ENCODE measurements at places on chromosomes 7 and 10. TPM values are rescaled to one million over a fixed set of nuclear protein-coding genes. Genes with fewer than 3 reads are reported as not detected.

DNA sequence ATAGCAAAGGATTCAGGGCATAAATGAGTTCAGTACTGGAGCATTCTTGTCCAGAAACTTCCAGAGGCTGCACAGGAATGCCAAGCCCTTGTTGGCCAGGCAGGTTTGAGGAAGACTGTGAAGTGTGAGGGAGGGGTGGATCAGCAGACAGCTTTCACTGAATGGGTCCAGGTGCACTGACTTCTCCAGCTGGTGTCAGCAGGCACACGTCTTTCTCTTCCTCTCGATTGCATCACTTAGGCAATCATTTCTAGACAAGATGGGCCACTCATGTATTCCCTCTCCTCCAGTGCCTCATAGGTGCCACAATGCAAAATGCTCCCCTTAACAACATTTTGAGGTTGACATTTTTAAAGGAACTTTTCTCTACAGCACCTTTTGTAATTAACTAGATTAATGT, 15.6 kb upstream of the PLEKHS1 start:
- no peak overlapping the region for H3K27ac ChIP-seq
- no peaks in the 10 kb centered on the region for H3K4me1 ChIP-seq

DNA sequence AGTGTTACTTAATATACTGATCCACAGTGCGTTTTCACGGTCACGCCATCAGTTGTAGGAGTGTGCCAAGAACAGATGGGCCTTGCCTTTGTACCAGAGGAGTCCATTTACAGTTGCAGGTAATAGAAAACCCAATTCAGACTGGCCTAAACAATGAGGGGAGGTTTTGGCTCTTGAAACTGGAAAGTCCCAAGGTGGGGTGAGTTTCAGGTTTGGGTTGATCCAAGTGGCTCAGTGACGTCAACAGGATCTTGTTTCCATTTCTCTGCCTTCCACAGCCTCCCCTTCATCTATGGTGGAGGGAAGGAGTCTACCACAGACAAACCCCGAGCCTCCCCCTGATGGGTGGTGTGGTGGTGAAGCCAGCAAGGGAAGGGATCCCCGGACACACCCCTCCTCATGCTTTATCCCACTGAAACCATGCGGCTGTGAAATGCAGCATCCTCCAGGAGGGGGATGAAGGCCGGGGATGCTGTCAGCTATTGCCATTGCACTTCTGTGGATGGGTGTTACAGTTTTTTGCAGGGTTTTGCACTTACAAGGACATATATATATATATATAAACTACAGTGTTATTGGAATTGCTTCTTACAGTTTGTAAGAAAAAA, 14.8 kb upstream of the SH2D4B start:
- H3K27ac ChIP-seq, result no peak overlapping the region
- H3K4me1 ChIP-seq, result peaks cover 10% of the 10 kb centered on the region
- H3K27me3 ChIP-seq, result no peaks in the 10 kb centered on the region
- DNase-seq, result no peak

- DNase-seq, result no peak
- H3K27ac ChIP-seq, result no peak overlapping the region
- H3K27me3 ChIP-seq, result no peaks in the 10 kb centered on the region
- H3K4me1 ChIP-seq, result no peaks in the 10 kb centered on the region
These were observed 11.7 kb downstream of the SLC39A12 start for GRCh38 chr10:17963431-17963830.

The STK31 gene
- total RNA-seq, result 0.39 TPM

The FAM20C gene
- total RNA-seq, result 46.4 TPM

DNA sequence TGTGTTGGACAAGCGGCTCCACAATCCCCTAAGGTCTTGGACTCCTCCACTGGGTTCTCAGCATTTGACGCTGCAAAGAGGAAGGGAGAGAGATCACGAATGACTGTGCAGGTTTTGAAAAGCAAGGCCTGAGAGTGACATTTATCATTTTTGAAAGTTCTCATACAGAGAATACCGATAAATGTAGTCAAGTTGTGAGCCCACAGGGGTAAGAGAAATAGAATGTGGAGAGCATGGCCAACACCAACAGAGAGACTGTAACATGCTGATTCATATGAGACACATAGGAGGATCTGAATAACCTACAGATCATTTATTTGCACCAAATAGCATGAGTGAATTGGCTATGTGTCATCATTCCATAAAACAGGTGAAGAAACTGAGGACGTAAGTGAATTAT, 230.5 kb upstream of the MBL2 start:
- no peak for DNase-seq
- no peaks in the 10 kb centered on the region for H3K36me3 ChIP-seq
- no peaks in the 10 kb centered on the region for H3K4me1 ChIP-seq

DNA sequence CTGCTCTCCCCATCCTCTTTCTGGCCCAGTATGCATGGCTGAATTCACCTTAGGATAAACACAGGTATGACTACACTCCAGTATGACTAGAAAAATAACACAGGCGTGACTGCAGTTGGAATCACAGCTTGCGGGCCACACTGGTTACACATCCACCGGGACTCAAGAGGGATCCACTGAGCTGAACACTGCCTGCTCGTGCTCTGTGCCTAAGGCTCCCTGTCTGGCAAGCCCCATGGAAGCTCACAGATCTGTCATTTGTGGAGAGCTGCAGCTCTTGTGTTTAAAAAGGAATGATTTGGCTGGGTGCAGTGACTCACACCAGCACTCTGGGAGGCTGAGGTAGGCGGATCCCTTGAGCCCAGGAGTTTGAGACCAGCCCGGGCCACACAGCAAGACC, 26.8 kb downstream of the VOPP1 start:
- no peak overlapping the region for H3K4me3 ChIP-seq
- peaks cover 15% of the 10 kb centered on the region for H3K4me1 ChIP-seq
- H3K36me3 ChIP-seq, result no peaks in the 10 kb centered on the region

GRCh38 chr7:157689269-157690057, 352.7 kb downstream of the DNAJB6 start:
- no peak for DNase-seq
- no peaks in the 10 kb centered on the region for H3K36me3 ChIP-seq
- H3K4me3 ChIP-seq, result peak overlapping the region; percentile 41
- no peaks in the 10 kb centered on the region for H3K4me1 ChIP-seq

- no peak for DNase-seq
- H3K27ac ChIP-seq, result no peak overlapping the region
- H3K36me3 ChIP-seq, result no peaks in the 10 kb centered on the region
- H3K4me1 ChIP-seq, result no peaks in the 10 kb centered on the region
These were observed 12.4 kb upstream of the RET start for GRCh38 chr10:43064331-43065075.

The CLDN4 gene
- total RNA-seq, result 0.41 TPM

The TUBAL3 gene
- total RNA-seq, result not detected
